NCI-H1092 (cell line): ENCODE measurements at places on chromosomes 11 and 22.

GRCh38 chr22:19061471-19062138 is 60.6 kb downstream of the DGCR2 start:
- DNase-seq: no peak

DNA sequence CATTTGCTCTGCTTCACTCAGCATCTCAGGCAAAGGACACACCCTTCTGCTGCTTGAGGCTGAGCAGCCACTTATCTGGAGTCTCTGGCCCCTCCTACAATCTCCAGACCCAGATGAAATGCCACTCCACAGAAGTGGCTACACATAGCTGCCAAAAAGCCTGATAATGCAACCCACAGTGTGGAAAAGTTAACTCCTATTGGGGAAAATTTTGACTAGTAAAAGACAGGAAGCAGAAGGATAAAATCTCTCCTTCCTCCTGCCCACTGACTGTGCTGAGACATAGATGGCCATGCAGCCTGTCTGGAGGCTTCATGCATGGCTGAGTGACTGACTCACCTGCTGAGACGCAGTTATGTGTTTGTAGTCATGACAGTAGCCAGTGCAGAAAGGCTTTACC is 92.3 kb upstream of the TEAD1 start:
- DNase-seq: no peak

DNA sequence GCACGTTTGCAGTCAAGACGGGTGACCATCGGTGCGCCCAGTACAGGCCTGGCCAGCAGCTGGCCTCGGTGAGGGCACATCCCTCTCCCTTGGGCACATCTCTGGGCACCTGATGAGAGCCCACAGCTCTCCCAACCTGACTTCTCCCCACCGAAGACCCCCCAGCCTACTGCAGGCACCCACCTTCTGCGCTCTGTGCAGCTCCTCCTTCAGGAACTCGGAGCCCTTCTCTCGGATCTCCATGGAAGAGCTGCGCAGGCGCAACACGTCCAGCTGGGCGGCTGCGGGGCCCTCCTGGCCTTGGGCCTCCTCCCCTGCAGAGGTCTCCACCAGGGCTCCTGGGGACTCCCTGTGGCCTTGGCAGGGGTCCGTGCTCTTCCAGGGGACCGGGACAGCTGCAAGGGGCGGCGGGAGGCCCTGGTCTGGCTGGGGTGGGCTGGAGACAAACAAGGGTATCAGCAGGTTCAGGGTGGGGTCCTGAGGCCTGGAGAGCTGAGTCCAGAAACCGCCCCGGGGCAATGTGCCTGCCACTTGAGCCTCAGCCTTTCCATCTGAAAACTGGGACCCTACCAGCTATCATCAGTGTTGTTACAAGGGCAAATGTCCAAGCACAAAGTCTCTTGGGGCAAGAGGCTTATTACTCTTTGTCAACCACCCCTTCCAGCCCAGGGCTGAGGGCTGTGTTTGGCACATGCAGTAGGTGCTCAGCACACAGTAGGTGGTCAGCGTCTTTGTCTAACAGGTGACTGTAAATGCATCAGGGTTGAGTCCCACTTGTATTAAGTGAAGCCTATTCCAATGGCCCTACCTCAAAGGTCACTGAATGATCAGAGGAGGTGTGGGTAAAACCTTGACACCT is 9.3 kb downstream of the RAB3IL1 start:
- DNase-seq: no peak

GRCh38 chr11:13364388-13364787 is 86.8 kb downstream of the BMAL1 start:
- DNase-seq: no peak

- no peak for DNase-seq
Observed at GRCh38 chr22:19525116-19525660, 978 bp upstream of the CLDN5 start.

- no peak for DNase-seq
Observed at GRCh38 chr11:75219869-75220268, 20.7 kb upstream of the TPBGL start.

DNA sequence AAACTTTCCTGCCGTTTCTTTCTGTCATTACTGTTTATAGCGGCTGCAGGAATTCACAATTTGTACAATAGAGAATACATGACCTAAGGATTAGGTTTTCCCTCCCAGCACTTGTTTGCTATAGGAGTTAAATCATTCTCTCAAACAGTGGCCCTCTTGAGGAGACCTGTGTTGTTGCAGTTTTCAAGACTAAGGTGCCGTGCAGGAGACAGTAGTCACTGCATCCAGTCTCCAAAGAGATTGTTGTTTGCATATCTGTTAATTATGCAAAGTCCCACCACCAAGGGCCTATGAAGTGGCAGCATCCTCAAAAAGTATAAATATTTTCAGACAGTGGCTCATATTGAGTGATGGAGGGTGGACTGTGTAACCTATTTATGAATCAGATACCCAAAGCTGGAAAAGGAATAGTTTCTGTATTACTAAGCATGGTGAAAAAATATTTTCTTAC is 2.3 kb downstream of the PRSS23 start:
- peak; percentile 18 for DNase-seq

DNA sequence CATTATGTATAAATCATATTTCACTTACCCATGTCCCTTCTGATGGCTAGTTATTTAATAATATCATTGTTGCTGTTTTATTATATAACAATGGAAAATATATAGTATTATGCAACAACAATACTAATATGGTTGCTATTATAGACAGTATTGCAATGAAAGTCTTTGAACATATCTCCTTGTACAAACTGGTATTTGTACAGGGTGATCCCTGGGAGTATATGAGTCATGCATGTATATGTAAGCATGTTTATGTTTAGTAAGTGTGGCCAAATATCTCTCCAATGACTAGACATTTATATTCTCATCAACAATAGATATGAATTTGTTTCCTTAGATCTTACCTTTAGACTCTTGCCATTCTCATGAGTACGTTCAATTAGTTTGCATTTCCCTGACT is 55.9 kb downstream of the KCNC1 start:
- no peak for DNase-seq

- no peak for DNase-seq
Observed at GRCh38 chr22:48647606-48648515, 1179.8 kb downstream of the BRD1 start.

DNA sequence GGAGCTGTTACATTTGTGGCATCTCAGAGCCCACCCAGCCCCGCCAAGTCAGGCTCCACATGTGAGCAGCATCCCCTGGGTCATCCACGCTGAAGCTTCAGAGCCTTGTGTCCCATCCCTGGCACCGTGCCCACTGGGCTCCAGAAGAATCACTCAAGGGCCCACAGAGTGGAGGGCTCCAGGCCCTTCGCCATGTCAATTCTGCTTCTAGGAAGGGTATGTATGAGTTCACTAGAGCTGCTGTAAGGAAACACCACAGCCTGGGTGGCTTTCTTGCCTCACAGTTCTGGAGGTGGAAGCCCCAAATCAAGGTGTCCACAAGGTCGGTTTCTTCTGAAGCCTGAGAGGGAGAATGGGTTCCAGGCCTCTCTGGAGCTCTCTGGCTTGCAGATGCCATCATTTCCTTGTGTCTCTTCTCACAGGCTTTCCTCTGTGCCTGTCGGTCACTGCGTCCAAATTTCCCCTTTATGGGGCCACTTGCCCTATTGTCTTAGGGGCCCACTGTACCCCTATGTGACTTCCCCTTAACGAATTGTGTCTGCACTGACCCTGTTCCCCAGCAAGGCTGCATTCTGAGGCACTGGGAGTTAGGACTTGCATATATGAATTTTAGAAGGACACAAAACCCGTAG is 1476.0 kb downstream of the TBC1D22A start:
- DNase-seq: no peak

DNA sequence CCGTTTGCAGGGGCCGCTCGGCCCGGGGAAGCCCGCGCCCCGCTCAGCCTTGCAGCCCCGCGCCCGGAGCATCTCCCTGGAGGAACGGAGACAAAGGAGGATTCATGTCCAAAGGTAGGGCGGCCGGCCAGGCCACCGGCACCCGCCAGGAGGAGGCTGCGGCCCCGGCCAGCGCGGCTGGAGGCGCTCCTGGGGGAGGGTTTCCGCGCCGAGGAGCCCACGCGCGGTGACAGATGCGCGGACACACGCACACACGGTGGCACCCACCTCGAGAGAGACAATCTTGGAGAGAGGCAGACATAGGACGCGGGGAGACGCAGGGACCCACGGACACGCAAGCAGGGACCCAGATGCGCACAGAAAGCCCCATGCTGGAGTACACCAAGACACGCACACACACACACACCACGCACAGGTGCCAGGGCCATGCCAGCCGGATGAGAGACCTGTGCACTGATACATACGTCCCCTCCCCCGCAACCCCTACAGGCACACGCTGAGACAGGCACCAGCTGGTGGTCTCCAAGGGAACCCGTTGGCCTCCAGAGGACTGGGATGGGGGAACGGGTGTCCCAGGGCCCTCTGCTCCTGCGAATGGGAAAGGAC is 7.8 kb downstream of the SEPTIN3 start:
- DNase-seq: peak; percentile 45

- DNase-seq: no peak
Observed at GRCh38 chr22:27206374-27207133, 549.2 kb downstream of the MIAT start.

DNA sequence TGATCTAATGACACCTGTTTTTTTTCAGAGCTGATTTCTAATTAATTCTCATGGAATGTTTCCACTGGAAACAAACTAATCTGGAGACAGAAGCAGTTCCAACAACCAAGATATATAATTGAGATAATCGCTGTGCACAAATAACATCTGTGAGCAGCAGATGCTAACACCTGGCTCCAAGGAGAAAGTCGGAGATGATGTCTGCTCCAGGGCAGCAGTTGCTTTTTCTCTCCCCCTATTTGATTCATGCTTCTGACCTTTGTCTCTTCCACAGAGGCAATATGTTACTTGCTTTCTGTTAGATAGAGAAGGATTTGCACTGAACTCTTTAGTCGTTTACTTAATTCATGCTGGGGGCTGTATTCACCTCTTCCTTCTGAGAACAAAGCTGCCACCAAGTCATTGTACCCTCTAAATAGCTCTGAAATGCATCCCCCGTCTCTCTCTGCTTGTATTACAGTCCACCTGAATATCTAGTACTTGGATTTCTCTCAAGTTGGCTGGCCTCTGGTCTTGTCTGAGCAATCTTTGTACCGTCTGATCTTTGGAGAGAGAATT is 187.4 kb downstream of the MYO18B start:
- DNase-seq: no peak

- no peak for DNase-seq
Observed at GRCh38 chr11:130234315-130234714, 74.7 kb downstream of the ST14 start.

GRCh38 chr11:59144096-59144495 is 1.4 kb downstream of the FAM111A start:
- no peak for DNase-seq

- DNase-seq: no peak
Observed at GRCh38 chr22:40463683-40464082, 93.3 kb downstream of the SGSM3 start.

DNA sequence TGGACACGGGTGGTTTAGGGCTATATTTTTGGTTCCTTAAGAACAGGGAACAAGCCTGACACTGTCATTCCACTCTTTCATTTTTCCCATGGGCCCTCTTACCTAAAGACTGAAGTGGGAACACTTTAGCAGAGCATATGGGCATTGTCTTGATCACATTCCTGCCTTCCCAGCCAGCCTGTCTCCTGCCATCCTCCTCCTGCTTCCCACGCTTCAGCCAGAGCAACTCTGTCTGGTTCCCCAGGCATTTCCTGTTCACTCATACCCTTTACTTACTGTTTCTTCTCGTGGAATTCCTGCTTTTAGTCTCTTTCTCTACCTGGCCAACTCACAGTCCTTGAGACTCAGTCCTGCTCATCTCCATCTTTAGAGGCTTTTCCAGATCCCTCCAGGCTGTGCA is 22.8 kb downstream of the MRPL16 start:
- no peak for DNase-seq

- DNase-seq: no peak
Observed at GRCh38 chr11:38345286-38345685, 1747.2 kb upstream of the RAG2 start.

GRCh38 chr11:70710601-70711000 is 312.3 kb downstream of the CTTN start:
- no peak for DNase-seq

GRCh38 chr11:35969089-35970042 is 25.5 kb downstream of the LDLRAD3 start:
- DNase-seq: no peak

DNA sequence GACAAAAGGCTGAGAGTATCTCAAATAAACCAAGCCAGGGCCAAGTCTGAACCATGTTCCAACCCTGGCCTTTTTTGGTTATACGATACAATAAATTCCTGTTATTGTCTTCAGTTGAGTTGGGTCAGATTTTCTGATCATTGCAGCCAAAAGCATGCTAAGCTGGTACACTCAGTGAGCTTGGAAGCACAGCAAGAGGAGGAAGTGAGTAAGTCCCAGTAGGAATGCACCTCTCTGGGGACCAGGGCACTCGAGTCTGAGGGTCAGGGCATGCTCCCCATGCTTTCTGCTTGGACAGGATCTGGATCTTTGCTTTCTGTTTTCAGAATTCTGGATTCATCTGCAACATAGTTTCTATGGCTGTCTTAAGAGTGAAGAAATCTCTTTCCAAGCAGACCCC is 73.1 kb downstream of the TMPRSS5 start:
- DNase-seq: no peak

DNA sequence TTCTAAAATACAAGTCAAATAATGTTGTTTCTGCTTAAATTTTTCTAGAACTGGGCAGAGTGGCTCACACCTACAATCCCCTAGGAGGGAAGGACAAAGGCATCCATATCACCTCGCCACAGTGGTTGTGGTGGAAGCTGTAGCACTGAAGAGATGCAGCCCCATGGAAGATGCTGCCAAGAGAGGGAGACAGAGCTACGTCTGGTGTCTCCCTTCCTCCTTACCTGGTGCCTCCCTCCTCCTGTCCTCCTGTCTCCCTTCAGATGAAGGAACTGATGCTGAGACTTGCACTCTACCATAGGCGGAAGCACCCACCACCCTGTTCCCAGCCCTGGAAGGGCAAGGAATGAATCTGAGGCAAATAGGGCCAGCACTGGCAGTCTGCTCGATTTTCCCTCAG is 22.3 kb downstream of the MMP27 start:
- no peak for DNase-seq

GRCh38 chr11:108117746-108118371 is 3.5 kb upstream of the ACAT1 start:
- no peak for DNase-seq
